Activated T-cell treated with anti-CD3 and anti-CD28 coated beads for 4 hours (primary cell): ENCODE measurements at places on chromosomes 1 and 21.
A peak's percentile ranks its signal among the peaks of the same experiment; 100 is the strongest.

DNA sequence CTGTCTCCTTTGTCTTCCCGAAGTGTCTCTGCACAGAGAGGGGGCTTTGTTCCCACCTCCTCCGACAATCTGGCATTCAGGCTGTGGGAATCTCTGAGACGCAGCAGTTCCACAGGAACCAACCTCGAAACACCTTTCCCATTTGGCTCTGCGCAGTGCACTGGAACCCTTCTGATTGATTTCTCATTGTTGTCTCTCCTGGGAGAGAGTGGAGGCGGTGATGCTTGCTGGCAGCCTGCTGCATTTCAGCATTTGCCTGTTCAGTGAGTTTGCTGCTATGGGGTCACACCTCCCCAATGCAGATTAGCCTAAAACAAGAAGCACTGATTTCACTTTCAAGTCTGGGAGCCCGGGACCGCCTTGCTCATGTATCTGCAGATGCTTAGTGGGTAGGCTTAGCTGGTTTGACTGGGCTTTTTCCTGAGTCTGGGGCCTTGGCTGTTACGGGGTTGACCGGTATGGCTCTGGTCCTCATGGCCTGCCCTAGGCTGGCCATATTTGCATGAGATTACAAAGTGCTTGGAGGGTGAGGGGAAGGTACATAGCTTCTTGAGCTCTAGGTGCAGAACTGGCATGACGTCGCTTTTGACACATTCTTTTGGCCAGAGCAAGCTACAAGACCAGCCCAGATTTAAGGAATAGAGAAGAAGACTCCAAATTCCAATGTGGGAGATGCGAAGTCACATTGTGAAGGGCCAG is 695.3 kb downstream of the PTPRU start:
- no peak for DNase-seq

DNA sequence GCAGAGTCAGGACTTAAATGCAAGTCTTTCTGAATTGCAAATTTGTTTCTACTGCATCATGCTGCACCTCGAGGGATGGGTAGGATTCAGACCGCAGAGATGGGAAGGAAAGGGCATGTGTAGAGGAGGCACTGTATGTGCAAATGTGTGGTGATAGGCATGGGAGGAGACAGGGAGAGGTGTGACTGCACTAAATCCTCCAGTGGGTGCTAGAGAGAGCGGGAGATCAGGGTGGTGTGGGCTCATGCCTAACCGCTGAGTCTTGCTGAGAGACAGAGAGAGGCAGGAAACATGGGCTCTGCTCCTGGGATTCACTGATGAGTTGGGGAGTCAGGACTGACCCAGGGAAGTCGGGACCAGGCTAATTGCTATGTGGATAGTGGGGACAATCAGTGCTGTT is 61.1 kb downstream of the PTPRU start:
- no peak for DNase-seq

GRCh38 chr1:84975035-84975434 is 21.9 kb downstream of the MCOLN2 start:
- DNase-seq, result no peak

GRCh38 chr1:156600733-156601121 is 552 bp downstream of the GPATCH4 start:
- no peak for DNase-seq

- DNase-seq, result no peak
Measured at GRCh38 chr1:75470448-75470847, 140.5 kb downstream of the SLC44A5 start.

DNA sequence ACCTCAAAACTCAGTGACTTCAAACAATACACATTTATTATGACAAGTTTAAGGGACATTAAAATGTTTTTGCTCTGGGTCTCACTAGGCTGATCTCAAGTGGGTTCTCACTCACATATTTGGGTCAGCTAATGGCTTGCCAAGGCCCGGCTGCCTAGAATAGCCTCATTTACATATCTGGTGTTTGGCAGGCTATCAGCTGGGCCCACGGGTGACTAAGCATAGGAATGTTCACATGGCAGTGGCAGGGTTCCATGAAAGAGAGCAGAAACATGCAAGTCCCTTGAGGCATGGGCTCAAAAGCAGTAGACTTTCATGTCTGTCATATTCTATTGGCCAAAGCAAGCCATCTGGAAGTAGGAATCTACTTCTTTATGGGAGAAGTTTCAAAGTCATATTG is 492.6 kb downstream of the KCNT2 start:
- no peak for DNase-seq

- DNase-seq, result no peak
Measured at GRCh38 chr1:116777831-116778830, 23.9 kb downstream of the CD2 start.

DNA sequence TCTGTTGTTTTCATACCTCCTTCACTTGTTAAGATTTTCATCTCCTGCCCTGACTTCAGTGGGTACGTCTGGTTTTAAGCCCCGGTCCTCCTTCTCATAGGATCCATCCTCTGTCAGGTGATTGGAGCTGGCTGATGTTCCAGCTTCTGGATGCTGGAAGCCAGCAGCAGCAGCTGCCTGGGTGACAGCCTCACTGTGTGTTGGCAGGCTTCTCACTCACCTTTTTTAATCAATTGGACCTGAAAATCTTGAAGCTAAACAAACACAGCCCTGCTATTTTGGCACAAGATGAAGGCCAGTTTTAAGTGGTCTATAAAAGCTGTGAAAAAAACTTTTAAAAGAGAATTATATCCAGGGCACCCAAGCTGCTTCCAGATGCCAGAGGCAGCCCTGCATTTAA is 181.0 kb downstream of the DISC1 start:
- DNase-seq, result no peak

DNA sequence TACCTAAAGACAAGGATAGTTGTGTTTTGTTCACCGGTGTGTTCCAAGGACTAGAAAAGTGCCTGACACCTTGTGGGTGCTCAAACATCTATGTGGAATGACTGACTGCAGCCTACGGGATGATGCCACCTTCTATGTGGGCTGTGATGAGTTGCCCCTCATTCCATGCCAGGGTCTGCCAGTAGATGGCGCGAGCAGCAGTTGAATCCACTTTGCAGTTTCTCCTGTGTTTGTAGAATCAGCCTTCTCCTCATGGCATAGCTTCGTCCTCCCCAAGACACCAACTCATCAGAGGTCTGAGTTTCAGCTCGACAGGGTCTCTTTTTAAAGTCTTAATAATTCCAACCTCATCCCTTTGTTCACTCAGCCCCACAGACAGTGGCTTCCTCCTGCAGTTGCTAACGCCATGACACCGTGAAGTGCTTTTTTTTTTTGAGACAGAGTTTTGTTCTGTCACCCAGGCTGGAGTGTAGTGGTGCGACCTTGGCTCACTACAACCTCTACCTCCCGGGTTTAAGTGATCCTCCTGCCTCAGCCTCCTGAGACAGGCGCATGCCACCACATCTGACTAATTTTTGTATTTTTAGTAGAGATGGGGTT is 133.7 kb downstream of the CAPN8 start:
- DNase-seq, result peak; percentile 26

DNA sequence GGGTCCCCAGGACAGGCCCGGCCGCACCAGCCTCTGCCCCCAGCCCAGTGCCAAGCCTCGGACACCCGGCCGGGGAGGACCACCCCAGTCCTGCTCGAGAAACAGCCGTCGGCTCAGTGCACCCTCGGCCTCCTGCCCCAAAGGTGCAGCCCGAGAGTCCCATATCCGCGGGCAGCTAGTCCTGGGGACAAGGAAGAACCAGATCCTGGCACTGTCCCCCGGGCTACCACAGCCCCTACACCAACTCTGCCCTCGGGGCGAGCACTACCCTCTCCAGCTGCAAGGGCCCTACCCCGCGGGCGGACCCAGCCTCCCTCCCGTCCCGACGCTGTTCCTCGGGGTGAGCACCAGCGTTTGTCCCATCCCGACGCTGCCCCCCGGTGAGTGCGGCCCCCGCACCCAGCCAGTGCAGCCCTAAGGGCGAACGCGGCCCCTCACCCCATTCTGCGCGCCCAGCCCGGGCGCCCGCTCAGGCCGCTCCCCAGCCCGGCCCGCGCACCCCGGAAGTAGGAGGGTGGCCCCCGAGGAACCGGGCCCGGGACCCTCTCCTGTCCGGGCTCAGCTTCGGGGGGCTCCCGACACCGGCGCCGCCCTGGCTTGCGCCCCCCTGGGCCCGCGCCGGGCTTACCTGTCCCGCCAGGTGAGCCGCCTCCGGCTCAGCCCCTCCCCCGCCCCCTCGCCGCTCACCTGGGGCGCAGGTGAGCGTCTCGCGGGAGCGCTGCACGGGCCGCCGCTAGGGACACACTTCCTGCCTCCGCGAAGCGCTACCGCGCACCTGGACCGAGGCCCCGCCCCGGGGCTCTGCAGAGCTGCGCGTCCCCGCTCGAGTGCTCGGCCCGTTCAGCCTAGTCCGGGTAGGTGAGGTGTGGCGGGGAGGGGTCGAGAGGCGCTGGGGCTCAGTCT is at the start of gene KDF1:
KDF1 (minus strand) TSS at position 747 of the 903 bp plus-strand sequence. CDS start 8,088 bp downstream, outside the sequence.
- DNase-seq, result no peak

DNA sequence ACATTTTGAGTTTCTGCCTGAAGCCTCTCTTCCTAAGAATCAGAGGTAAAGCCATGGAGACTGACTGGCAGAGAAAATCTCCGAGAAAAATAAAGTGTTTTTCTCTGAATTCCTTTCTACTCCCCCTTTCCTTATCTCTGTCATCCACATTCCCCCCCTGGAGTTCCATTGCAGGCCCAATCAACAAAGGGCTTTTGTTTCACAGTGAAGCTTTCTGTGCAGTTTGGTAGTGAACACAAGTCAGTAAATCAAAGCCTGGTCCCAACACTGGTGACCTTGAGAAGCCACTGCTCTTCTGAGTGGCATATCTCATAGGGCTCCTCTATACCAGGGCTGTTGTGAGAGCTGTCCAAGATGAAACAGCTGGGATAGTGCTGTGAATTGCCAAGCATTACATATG is 228.4 kb downstream of the SEC16B start:
- no peak for DNase-seq

GRCh38 chr21:33025106-33025488 is 638 bp upstream of the OLIG2 start:
- DNase-seq, result no peak

DNA sequence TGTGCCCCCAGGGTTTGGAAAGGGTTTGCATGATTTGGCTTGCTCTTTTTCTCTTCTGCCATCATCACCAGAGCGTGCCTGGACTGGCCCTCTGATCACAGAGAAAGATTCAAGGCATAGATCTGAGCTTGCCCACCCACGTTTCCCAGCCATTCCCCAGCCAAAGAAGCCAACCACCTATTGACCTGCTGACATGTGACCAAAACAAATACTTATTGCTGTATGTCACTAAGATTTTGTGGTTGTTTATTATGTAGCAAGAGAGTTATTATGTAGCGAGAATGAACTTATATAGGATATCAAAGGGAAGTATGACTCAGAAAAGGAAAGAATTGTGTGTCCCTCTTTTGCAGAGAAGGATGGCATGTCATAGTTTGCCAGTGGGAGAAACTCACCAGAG is 59.9 kb downstream of the UBE2U start:
- DNase-seq, result no peak

- no peak for DNase-seq
Measured at GRCh38 chr1:169648187-169648586, 18.3 kb upstream of the SELP start.
